HS-27A (cell line): ENCODE measurements at places on chromosomes 11 and 22.

GRCh38 chr11:111454561-111455192 is 57.5 kb downstream of the BTG4 start:
- DNase-seq, result no peak

DNA sequence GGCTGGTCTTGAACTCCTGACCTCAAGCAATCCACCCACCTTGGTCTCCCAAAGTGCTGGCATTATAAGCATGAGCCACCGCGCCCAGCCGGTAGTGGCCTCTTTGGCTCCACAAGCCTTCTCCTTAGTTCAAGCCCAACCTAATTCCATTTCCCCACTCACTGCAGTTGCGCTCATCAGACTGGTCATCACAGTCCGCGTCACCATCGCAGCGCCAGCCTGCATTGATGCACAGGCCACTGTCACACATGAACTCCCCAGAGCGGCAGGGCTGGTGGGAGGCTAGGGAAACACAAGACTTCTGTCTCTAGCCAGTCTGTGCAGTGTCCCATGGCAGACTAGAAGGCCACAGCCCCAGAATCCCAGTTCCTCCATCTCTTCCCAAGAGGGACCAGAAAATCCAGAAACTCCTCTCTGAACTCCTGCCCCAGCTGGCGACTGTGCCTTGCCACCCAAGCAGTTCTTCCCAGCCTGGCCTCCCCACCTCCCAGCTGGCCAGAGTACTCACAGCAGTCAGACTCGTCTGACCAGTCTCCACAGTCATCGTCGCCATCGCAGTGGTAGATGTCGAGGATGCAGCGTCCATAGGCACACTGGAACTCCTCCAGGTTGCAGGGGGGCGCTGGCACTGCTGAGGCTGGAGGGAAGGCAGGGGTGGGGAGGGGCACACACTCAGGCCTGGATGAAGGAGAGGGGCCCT is 19.8 kb downstream of the LRP4 start:
- DNase-seq, result no peak

- DNase-seq, result no peak
Observed at GRCh38 chr11:130146796-130147195, 12.8 kb upstream of the ST14 start.

GRCh38 chr11:107457558-107458271 is at the start of gene CWF19L2:
CWF19L2 (minus strand) TSS chr11:107457825; CDS start chr11:107457816, 9 bp downstream.
- peak; percentile 72 for DNase-seq

DNA sequence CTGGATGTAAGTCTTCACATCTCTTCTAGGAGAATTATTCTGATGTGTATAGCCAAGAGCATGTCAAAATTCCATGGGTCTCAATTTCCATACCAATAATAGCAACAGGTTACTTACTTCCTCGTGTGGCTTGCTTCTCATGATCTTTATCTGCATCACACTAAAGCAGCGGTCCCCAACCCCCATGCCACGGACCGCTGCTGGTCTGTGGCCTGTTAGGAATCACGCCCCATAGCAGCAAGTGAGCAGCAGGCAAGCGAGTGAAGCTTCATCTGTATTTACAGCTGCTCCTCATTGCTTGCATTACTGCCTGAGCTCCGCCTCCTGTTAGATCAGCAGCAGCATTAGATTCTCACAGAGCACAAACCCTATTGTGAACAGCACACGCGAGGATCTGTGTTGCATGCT is 28.9 kb upstream of the SLC25A1 start:
- DNase-seq, result no peak

- no peak for DNase-seq
Observed at GRCh38 chr11:82105331-82105998, 628.2 kb downstream of the FAM181B start.

DNA sequence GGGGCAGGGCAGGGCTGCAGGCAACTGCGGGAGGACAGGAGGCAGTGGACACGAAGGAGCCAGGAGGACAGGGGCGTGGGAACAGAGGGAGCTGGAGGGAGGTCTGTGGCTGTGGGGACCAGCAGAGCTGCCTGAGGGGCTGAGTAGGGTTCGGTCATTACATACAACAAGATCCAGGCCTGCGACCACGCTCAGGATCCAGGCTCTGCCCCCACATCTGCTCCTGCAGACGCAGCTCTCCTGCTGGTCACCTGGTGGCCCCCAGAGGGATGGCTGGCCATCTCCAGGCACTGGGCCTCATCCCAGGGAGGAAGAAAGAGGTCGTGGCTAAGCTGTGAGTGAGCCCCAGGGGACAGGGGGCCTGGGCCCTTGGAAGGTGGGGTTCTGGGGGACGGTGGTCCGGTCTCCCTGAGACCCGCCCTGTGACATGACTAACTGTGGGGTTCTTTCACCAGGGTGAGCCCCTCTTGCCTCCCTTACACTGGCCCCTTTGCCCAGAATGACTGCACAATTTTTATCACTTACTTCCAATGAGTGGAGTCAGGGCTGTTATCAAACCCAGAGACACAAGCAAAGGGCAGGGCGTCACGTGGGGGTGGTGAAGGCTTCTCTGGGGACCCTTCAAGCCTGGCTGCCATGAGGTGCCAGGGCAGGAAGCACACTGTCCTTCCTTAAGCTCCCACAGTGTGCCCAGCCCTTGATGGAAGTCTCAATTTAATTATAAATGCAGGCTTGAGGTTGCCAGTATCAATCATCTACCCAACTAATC is 6.7 kb upstream of the APOBEC3A start:
- DNase-seq, result no peak

DNA sequence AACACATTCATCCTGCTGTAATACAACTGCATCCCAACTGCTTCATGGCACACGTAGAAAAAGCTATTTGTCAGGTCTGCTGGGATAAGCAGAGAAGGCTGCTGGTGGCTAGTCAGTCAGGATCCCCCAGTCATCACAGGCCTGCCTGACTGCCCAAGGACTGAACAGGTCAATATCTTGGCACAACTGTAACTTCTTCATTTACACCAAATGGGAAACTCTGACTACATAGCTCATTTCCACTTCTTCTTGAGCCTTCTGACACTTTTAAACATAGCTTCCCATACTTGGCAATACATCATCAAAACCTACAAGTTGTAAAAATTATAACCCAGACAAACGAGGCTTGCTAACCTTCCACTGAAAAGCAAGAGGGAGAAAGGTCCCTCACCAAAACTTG is 2.8 kb downstream of the TMEM9B start:
- DNase-seq, result no peak

DNA sequence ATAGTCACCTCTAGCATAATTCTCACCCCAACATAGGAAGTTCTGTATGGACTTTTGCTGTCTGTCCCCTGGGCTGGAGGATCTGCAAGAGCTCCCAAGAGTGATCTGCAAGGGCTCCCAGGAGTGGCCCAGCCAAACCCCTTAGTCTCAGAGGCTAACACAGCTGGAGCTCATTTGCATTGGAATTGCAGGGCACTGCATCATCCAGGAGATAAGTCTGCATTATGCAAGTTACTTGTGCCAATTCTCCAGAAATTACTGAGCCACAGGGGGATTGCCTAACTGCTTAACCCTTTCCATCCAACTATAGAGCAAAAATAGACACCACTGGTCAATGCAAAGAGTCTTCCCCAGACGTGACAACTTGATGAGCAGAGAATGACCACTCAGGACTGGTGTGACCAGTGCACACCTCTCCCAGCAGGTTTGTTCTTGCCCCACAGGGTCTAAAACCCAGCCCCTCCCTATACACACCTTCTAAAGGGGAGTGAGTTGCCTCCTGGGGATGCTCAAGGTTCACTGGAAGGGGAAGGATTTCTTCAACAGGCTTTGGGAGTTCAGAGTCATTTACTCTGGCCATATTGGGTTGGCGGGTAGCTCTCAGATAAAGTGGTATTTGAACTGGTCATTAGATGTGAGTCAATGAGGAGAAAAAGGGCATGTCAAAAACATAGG is 38.4 kb downstream of the POU2AF3 start:
- DNase-seq, result no peak

GRCh38 chr11:90895850-90896249 is 673.0 kb upstream of the CHORDC1 start:
- no peak for DNase-seq

GRCh38 chr11:16816358-16817270 is 78.2 kb downstream of the C11orf58 start:
- no peak for DNase-seq

DNA sequence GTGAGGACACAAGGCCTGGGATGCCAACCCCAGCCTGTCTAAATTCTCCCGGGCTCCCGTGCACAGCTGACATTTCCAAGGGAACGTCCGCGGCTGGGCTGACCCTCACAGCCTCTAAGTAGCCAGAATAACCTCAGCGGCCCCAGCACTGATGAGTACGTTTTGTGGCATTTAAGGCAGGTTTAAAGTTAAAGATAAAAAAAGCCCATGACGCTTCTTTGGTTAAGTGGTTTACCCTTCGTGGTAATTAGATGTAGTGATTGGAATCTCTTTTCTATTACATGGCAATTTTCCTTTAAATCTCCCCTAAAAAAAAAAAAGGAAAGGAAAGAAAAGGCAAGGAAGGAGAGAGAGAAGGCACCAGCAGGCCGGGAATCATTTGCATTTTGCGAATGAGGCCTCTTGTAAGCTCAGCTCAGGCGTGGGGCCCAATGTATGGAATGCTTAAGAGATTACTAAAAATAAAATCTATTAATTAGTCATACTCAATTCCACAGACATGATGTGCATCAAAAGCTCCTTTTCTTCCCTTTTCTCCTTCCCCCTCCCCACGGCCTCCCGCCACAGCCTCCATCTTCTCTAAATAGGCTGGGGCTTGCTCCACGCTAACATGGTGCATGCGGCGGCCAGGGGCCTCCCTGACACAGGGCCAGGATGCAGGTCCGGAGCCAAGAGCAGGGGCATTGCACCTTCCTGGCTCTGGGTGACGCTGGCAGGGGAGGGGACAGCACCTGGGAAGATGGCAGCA is 44.1 kb downstream of the MACROD1 start:
- DNase-seq, result peak; percentile 82

GRCh38 chr11:3104961-3105790 is 48.0 kb upstream of the CARS1 start:
- no peak for DNase-seq

DNA sequence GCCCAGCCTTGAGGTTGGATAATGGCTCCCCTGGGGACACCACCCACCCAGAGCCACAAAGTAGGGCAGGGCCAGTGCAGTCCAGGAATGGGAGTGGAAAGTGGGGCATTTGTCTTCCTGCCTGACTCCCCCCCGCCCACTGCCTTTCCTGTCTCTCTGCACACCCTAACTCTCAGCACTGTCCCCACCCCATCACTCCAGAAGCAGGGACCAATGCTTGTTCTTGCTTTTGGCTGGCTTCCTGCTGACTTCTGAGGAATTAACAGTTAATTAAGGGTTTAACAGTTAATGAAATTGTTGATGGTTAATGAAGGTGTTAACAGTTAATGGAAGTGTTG is 4.7 kb downstream of the PITPNM1 start:
- no peak for DNase-seq

GRCh38 chr22:46583571-46583970 is 36.6 kb upstream of the GRAMD4 start:
- DNase-seq, result no peak

- DNase-seq, result no peak
Observed at GRCh38 chr11:40286137-40286536, 1173.3 kb downstream of the LRRC4C start.

DNA sequence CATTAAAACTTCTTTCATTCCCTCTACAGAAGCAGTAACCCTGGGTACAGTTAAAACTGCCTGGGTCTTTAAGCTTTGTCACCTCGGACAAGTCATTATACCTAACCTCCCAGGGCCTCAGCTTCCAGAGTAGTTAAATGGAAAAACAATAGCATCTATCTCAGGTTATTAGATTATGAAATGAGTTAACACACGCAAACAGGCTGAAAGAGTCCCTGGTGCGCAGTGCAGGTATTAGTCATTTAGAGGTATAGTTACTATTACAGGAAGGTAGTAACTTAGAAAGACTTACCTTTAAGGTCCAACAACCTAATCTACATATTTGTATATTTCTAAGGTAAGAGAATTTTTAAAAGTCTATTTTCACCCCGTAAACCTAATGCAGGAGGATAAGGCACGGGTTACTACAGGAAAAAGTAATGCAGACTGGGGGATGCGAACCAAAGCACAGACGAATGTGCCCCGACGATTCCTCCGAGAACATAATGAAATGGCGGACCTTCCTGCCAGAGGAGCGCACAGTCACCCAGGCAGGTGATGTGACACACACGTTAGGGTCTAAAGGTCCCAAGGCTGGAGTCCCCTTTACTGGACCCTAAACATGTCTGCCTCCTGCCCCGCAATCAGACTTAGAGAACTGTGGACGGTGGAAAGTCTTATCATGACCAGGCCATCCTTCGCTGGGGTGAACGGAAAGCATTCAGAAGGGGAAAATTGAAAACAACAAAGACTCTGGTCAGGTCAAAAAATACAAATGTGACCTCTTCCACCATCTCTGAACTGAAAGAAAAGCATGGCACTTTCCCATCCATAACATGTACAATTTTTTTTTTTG is 1.3 kb downstream of the NAP1L4 start:
- no peak for DNase-seq

DNA sequence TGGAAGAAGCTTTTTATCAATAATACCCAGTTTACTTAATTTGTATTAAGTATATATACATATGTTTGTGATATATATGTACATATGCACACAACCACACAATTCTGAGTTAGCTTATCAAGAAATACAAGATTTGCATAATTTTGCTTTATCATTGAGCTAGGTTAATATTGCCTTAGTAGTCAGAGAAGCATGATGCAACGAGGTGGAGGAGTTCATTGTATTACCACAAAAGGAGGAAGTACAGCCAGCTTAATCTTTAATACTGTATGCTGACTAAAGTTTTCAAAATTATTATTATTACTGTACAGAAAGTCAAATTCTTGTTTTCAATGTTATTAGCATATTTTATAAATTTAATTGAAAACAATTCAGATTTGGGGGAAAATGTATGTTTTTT is 278.4 kb upstream of the PDGFD start:
- DNase-seq, result no peak

GRCh38 chr11:132878111-132878510 is 654.2 kb downstream of the OPCML start:
- no peak for DNase-seq

DNA sequence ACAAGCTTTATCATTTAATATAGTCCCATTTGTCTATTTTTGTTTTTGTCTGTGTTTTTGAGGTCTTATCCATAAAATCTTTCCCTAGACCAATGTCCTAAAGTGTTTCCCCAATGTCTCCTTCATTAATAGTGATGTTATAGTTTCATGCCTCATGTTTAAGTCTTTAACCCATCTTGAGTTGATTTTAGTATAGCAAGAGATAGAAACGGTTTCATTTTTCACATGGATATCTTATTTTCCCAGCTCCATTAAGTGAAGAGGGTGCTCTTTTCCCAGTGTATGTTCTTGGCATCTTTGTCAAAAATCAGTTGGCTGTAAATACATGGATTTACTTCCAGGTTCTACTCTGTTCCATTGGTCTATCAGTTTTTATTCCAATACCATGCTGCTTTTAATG is 58.2 kb downstream of the KCNQ1OT1 start:
- no peak for DNase-seq

GRCh38 chr11:64102005-64102738 is 63.7 kb downstream of the MACROD1 start:
- no peak for DNase-seq

DNA sequence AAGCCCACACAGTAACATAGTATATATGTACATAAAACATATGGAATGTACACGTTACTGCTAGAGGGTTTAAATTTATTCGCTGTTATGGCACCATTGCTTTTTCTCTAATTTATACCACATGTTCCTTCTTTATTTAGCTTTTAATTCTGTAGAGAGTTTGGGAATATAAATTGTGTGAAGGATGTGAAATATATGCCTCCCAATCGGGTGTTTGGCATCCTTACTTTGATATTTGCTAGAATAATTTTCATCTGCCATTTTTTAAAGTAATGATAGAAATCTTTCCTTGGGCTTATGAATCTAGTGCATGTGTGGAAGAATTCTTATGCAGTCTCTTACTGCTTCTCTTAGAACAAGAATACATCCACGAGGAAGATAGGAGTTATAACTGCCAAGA is 509.8 kb upstream of the RAG2 start:
- DNase-seq, result no peak
